Tibial nerve (tissue), 4 donors: ENCODE measurements at places on chromosomes 5 and 9. TPM values are rescaled to one million over a fixed set of nuclear protein-coding genes. Genes with fewer than 3 reads are reported as not detected.

- no peak for DNase-seq
- H3K4me1 ChIP-seq = no peaks in the 10 kb centered on the region
- H3K4me3 ChIP-seq = no peak overlapping the region
- no peaks in the 10 kb centered on the region for H3K27me3 ChIP-seq
These were observed 254.5 kb downstream of the PBX3 start for GRCh38 chr9:126001581-126002225.

GRCh38 chr5:132026516-132027008, 15.1 kb upstream of the ACSL6 start:
- no peak overlapping the region for H3K4me3 ChIP-seq
- no peak for DNase-seq
- no peak overlapping the region for H3K27ac ChIP-seq
- no peaks in the 10 kb centered on the region for H3K27me3 ChIP-seq

GRCh38 chr5:57653636-57654290, 171.2 kb upstream of the ACTBL2 start:
- no peaks in the 10 kb centered on the region for H3K36me3 ChIP-seq
- DNase-seq = no peak
- H3K27ac ChIP-seq = no peak overlapping the region

DNA sequence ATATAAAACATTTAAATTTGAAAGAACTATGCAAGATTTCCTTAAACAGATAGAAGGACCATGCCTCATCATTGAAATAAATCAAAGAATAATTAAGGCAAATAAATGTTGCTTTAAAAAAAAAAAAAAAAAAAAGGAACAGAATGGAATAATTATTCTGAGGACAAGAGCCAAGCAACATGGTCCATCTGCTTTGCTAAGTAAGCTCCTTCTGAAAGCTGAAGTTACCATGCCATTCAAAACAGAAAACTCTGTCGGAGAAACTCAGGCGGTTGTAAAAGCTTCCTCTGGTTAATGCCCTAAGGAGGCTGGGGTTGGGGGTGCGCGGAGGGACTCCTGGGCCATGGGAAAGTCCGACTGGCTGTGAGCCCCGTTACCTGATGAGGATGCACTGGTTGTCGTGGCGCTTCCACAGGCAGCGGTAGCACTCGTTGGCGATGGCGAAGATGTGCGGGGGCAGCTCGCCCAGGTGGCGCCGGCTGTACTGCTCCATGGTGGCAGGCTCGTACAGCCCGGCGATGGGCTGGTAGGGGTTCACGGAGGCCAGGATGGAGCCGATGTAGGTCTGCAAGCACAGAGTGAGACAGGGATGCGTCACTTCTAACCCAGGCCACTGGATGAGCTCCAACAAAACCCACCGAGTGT, 141.7 kb downstream of the MYO10 start:
- no peak overlapping the region for H3K27ac ChIP-seq
- H3K4me3 ChIP-seq = no peak overlapping the region
- H3K27me3 ChIP-seq = no peaks in the 10 kb centered on the region

DNA sequence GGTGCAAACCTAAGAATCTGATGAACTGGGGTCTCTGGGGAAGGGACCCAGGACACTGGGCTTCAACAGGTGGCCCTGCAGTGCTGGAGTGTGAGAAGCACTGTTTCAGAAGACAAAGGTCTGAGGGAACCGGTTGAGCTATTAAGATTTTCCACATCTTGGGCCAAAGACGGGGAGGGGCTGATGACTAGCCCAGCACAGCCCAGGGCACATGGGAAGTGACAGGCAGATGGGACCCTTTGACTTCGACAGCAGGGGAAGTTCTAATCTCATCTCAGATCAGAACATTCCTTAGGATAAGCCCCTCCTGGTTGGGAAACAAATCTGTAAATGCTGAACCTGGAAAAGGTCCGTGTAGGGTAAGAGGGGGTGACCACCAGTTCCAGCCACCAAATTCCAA, 67.4 kb downstream of the RAPGEF1 start:
- no peaks in the 10 kb centered on the region for H3K27me3 ChIP-seq
- peak overlapping the region; percentile 43 for H3K27ac ChIP-seq
- H3K4me3 ChIP-seq = no peak overlapping the region
- H3K4me1 ChIP-seq = no peaks in the 10 kb centered on the region
- no peak for DNase-seq
- no peaks in the 10 kb centered on the region for H3K36me3 ChIP-seq

The GGTA1 gene
- 11.6 TPM for total RNA-seq

DNA sequence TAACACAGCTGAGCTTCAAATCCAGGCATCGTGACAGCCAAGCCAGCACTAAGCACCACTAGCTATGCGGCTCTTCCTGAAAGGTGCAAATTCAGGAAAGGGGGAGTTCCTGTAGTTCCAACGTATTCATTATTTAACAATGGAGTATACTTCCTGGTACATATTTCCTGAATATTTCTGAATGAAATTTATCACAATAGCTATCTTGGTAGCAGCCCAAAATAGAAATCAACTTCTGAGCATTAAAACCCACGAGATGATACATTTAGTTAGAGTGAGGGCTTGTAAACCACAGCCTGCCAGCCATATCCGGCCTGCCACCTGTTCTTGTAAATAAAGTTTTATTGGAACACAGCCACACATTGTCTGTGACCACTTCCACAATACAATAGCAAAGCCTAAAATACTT, 109.7 kb upstream of the RETREG1 start:
- no peak overlapping the region for H3K27ac ChIP-seq
- H3K27me3 ChIP-seq = no peaks in the 10 kb centered on the region
- no peak for DNase-seq

DNA sequence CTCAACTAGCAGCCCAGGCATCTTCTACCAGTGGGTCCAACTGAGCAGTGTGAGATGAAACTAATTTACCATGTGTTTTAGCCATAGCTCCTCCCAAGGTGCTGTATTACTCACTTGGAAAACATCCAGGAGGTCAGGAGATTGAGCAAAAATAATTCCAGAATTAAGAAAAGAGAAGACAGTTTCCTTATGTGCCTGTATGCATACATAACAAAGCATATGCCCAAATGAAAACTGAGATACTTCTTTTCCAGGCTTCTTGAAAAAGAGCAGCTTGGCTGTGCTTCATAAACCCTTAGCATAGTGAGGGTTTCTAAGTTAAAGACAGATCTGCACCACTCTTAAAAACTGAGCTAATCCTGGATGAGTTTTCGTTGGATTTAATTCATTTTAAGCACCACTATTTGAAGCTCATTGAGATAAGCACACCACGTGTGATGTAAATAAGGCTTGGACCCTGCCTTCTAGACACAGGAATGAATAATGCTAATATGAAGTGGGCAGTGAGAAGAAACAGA, 119.4 kb downstream of the ADAMTS12 start:
- H3K4me3 ChIP-seq = no peak overlapping the region
- no peaks in the 10 kb centered on the region for H3K36me3 ChIP-seq
- peaks cover 46% of the 10 kb centered on the region for H3K4me1 ChIP-seq
- H3K27me3 ChIP-seq = no peaks in the 10 kb centered on the region
- peak overlapping the region; percentile 22 for H3K27ac ChIP-seq

The HTR4 gene
- total RNA-seq = not detected

- no peak for DNase-seq
- no peaks in the 10 kb centered on the region for H3K4me1 ChIP-seq
- H3K27me3 ChIP-seq = no peaks in the 10 kb centered on the region
- H3K4me3 ChIP-seq = no peak overlapping the region
- H3K36me3 ChIP-seq = no peaks in the 10 kb centered on the region
- H3K27ac ChIP-seq = no peak overlapping the region
These were observed 371.5 kb upstream of the KLF4 start for GRCh38 chr9:107861075-107861474.

GRCh38 chr9:73423891-73424290, 272.2 kb downstream of the ANXA1 start:
- H3K4me1 ChIP-seq = no peaks in the 10 kb centered on the region
- no peak overlapping the region for H3K4me3 ChIP-seq
- no peaks in the 10 kb centered on the region for H3K36me3 ChIP-seq
- no peaks in the 10 kb centered on the region for H3K27me3 ChIP-seq
- DNase-seq = no peak
- no peak overlapping the region for H3K27ac ChIP-seq

- no peak overlapping the region for H3K27ac ChIP-seq
- DNase-seq = no peak
- H3K4me1 ChIP-seq = peaks cover 6% of the 10 kb centered on the region
- no peaks in the 10 kb centered on the region for H3K36me3 ChIP-seq
- no peaks in the 10 kb centered on the region for H3K27me3 ChIP-seq
- H3K4me3 ChIP-seq = no peak overlapping the region
These were observed 4.5 kb upstream of the GRHPR start for GRCh38 chr9:37417857-37418618.

The PCDHA9 gene
- total RNA-seq = 0.44 TPM

- H3K36me3 ChIP-seq = no peaks in the 10 kb centered on the region
- no peak overlapping the region for H3K4me3 ChIP-seq
- peaks cover 88% of the 10 kb centered on the region for H3K4me1 ChIP-seq
- no peak for DNase-seq
These were observed 40.2 kb downstream of the TRIO start for GRCh38 chr5:14183187-14183939.

The C1QTNF3 gene
- total RNA-seq = 5.0 TPM

DNA sequence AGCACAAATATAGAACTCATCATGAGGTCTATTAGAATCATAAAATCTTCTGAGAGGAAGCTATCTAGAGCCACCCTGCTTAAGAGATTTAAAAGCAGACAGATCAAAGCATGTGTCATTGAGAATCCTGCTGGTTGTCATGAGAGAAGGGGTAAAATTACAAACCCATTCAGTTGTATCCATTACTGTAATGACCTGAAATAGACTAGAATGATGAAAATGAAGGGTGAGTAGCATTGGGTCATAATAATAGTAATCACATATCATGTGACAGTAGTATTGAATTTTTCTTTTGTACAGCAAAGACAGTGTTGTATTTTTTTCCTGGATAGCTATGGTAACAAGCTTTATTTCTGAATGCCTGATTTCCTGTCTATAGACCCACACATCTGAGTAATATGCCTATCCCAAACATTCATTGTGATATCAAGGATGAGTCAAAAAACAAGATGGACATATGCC, 149.0 kb downstream of the PDE4D start:
- peak overlapping the region; percentile 86 for H3K27ac ChIP-seq
- H3K36me3 ChIP-seq = no peaks in the 10 kb centered on the region
- H3K4me1 ChIP-seq = no peaks in the 10 kb centered on the region
- H3K4me3 ChIP-seq = no peak overlapping the region
- no peak for DNase-seq

GRCh38 chr5:61704289-61704688, 372.2 kb downstream of the ZSWIM6 start:
- H3K36me3 ChIP-seq = no peaks in the 10 kb centered on the region
- H3K4me1 ChIP-seq = no peaks in the 10 kb centered on the region
- no peaks in the 10 kb centered on the region for H3K27me3 ChIP-seq
- DNase-seq = no peak

The ZFAND5 gene
- 1,096 TPM for total RNA-seq

GRCh38 chr5:481347-481746, 38.4 kb downstream of the EXOC3 start:
- H3K27ac ChIP-seq = no peak overlapping the region
- no peaks in the 10 kb centered on the region for H3K4me1 ChIP-seq
- no peaks in the 10 kb centered on the region for H3K36me3 ChIP-seq
- no peaks in the 10 kb centered on the region for H3K27me3 ChIP-seq

GRCh38 chr9:107739601-107740082, 250.1 kb upstream of the KLF4 start:
- peak overlapping the region; percentile 78 for H3K27ac ChIP-seq
- no peak overlapping the region for H3K4me3 ChIP-seq
- peaks cover 48% of the 10 kb centered on the region for H3K4me1 ChIP-seq
- H3K36me3 ChIP-seq = no peaks in the 10 kb centered on the region

DNA sequence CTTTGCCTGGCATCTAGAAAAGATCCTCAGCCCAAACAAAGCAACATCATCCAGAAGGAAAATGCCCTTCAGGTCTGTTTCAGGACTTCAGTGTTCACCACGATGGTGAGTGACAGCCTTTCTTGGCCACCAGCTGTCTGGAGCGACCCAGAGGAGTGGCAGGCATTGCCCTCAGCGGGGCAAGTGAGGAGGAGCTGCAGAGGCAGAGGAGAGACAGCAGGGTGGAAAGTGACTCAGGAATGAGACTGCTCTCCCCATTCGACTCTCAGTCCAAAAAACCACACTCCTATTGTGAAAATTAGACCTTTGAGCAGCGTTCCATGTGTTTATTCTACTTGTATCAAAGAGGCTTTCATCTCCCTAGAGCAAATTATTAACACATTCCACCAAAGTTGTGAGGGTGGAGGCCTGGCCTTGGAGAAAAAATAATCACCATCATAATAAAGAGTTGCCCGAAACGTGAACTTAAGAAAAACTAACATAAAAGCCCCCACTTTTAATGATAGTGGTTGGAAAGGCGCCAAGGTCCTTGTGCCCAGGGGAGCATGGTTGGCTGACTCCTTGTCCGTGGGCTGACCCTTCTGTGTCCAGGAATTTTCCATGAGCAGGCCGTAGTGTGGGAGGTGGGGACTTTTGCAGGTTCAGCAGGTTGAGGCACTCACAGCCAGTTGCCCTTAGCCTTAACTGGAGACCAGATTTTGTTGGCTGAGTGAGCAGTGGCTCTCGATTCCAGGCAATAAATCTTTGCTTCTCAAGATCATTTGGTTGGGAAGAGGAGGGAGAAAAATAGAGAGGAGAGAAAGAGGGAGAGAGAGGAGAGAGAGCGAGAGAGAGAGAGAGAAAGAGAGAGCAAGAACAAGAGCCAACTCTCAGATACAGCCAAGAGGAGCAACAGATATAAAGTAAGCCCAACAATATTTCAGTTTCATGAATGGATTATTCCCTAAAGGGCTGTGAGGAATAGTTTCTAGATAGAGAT, 125.9 kb upstream of the ANKRD55 start:
- H3K27ac ChIP-seq = no peak overlapping the region
- DNase-seq = peak; percentile 26
- H3K4me3 ChIP-seq = no peak overlapping the region
- H3K4me1 ChIP-seq = peaks cover 13% of the 10 kb centered on the region

The DNAJC21 gene
- 30.3 TPM for total RNA-seq

DNA sequence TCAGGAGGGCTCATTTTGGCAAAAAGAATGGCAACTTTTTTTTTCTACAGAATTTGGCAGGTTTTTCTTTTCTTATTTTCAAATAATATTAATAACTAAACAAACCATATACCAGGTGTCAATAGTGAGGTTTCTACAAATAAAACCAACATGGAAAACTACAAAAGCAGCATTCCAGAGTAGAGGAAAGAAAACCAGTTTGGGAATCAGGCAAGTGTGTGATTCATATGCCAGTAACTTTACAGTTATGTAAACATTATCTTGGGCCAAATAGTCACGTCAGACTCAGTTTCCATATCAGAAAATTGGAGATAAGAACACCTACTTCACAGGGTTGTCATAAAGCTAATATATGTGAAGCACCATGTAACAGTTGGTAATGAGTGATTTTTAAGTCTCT, 51.7 kb downstream of the FBXW11 start:
- H3K27me3 ChIP-seq = no peaks in the 10 kb centered on the region
- H3K4me1 ChIP-seq = no peaks in the 10 kb centered on the region
- H3K4me3 ChIP-seq = no peak overlapping the region
- H3K36me3 ChIP-seq = no peaks in the 10 kb centered on the region
